ENCODE measurements at places on chromosomes 5 and 9. TPM values are rescaled to one million over a fixed set of nuclear protein-coding genes. Genes with fewer than 3 reads are reported as not detected.

FUT7 gene
- polyA plus RNA-seq = not detected

LCN10 gene
- 1.3 TPM for polyA plus RNA-seq

DNAJC18 gene
- polyA plus RNA-seq = 23.4 TPM

PGM5 gene
- polyA plus RNA-seq = 34.3 TPM

SPINK4 gene
- polyA plus RNA-seq = not detected

RGS7BP gene
- 7.2 TPM for polyA plus RNA-seq

TTC23L gene
- 2.6 TPM for polyA plus RNA-seq

FAM221B gene
- polyA plus RNA-seq = 0.12 TPM

CBY3 gene
- polyA plus RNA-seq = 0.99 TPM

LTC4S gene
- polyA plus RNA-seq = 3.9 TPM

CDC20B gene
- 0.63 TPM for polyA plus RNA-seq

PFN3 gene
- 6.2 TPM for polyA plus RNA-seq

CYFIP2 gene
- polyA plus RNA-seq = 113 TPM

BRD3OS gene
- polyA plus RNA-seq = 21.8 TPM

CEL gene
- polyA plus RNA-seq = 4.1 TPM

CDH6 gene
- polyA plus RNA-seq = 78.5 TPM

LRRC19 gene
- 18.9 TPM for polyA plus RNA-seq

MUSK gene
- polyA plus RNA-seq = 0.15 TPM

DNAJA1 gene
- polyA plus RNA-seq = 237 TPM

LURAP1L gene
- 19.0 TPM for polyA plus RNA-seq

SYK gene
- polyA plus RNA-seq = 26.1 TPM

LCN1 gene
- polyA plus RNA-seq = not detected

IFNA13 gene
- polyA plus RNA-seq = not detected

ANKRD55 gene
- 1.3 TPM for polyA plus RNA-seq

PCDHGB3 gene
- 2.5 TPM for polyA plus RNA-seq

TRIM14 gene
- polyA plus RNA-seq = 6.9 TPM

IFNA2 gene
- polyA plus RNA-seq = not detected

ARHGEF39 gene
- 8.7 TPM for polyA plus RNA-seq

CLIC3 gene
- 0.29 TPM for polyA plus RNA-seq
